Activated naive CD8-positive, alpha-beta T cell treated with anti-CD3 and anti-CD28 coated beads, Interleukin-2, amount 10 ng/mL, durations not matched to agents 7 days and 5 days (primary cell): ENCODE measurements at places on chromosomes 6 and 20. TPM values are rescaled to one million over a fixed set of nuclear protein-coding genes. Genes with fewer than 3 reads are reported as not detected.

- H3K4me1 ChIP-seq, result no peaks in the 10 kb centered on the region
- no peak overlapping the region for H3K27ac ChIP-seq
- DNase-seq, result no peak
These were observed 74.7 kb upstream of the MAFB start for GRCh38 chr20:40763646-40764295.

GRCh38 chr6:133730881-133731280, 158.0 kb upstream of the TCF21 start:
- no peaks in the 10 kb centered on the region for H3K4me1 ChIP-seq
- H3K36me3 ChIP-seq, result no peaks in the 10 kb centered on the region
- no peak for DNase-seq

DNA sequence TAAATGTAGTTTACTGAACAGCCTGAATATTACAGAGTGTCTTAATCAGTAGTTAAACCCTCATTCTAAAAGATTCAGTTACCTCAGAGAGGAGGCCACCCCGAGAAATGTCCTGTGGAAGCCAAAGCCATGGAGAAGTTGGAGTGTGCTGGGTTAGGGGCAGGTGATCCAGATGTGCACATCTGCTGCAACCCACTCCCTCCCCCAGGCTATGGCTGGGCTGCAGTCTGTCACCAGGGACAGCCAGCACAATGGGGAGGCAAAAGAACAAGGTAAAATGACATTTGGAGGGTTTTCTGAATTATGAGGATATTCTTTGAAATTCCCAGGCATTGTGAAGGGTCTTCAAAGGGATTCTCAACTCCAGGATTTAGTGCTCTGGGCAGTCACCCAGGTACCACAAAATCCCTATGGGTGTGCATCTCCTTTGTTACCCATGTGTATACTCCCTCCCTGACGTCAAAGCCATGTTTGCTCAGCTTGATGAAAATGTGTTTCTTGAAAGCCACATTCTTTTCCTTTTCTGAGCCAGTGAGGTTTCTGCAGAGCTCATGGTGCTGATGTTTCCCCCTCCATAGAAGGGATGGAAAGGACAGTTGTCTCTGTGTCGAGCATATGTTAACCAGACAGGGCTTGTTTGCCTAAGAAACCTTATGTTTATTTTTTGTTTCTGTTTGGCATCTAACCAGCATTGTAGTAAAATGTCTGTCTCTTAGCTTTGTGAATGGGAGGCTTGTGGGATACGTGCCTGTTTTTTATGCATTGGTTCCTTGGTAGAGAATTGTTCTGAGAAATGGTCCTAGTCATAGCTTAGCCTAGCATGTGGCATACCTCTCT, 212.3 kb upstream of the TBX18 start:
- H3K36me3 ChIP-seq, result no peaks in the 10 kb centered on the region
- DNase-seq, result no peak
- no peaks in the 10 kb centered on the region for H3K27me3 ChIP-seq
- H3K4me1 ChIP-seq, result no peaks in the 10 kb centered on the region
- H3K27ac ChIP-seq, result no peak overlapping the region

DNA sequence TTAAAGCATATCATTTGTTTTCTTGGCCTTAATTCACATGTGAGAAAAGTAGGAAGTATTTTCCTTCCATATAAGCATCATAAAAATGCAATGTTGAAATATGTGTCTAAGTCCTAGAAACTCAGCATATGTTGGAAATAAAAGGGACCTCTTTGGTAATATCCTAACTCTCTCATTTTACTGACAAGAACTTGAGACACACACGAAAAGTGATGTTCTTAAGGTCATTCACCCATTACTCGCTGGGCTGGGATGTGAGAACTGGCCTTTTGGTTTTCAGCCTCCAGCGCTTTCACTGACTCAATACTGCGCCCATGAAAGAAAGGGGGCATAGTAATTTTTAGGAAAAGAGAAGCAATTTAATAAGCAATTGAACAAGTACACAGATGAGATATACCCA, 153.5 kb upstream of the SCGN start:
- no peaks in the 10 kb centered on the region for H3K36me3 ChIP-seq
- H3K27me3 ChIP-seq, result no peaks in the 10 kb centered on the region
- no peak for DNase-seq
- H3K4me3 ChIP-seq, result no peak overlapping the region
- H3K27ac ChIP-seq, result no peak overlapping the region
- no peaks in the 10 kb centered on the region for H3K4me1 ChIP-seq

DNA sequence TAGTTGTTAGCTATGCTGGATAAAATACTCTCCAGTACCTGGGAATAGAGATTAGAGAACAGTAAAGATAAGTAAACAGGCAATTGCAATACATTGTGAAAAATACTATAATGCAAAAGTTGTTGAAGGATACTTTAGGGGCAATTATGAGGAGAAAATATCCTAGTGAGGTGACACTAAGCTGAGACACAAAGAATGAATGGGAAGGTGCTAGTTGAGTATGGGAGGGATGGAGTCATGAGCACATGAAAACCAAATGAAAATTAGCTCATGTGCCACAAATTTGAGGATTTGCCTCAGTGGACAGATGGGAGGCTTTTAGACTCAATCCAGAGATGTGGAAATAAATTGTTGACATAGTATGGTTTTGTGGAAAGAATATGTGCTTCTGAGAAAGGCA, 370.5 kb upstream of the MMS22L start:
- H3K27me3 ChIP-seq, result no peaks in the 10 kb centered on the region
- no peak overlapping the region for H3K27ac ChIP-seq
- DNase-seq, result no peak
- no peaks in the 10 kb centered on the region for H3K36me3 ChIP-seq
- H3K4me3 ChIP-seq, result no peak overlapping the region

The SLC32A1 gene
- total RNA-seq, result not detected

GRCh38 chr6:155968921-155969320, 513.3 kb upstream of the NOX3 start:
- H3K27me3 ChIP-seq, result no peaks in the 10 kb centered on the region
- DNase-seq, result no peak
- peaks cover 2% of the 10 kb centered on the region for H3K36me3 ChIP-seq
- H3K27ac ChIP-seq, result no peak overlapping the region
- peaks cover 12% of the 10 kb centered on the region for H3K4me1 ChIP-seq
- H3K4me3 ChIP-seq, result no peak overlapping the region
